Stomach (tissue), 19 donors: ENCODE measurements at places on chromosomes 4 and X. TPM values are rescaled to one million over a fixed set of nuclear protein-coding genes. Genes with fewer than 3 reads are reported as not detected.
A peak's percentile ranks its signal among the peaks of the same experiment; 100 is the strongest.

The RELL1 gene
- 96.4 TPM for total RNA-seq

The SRPK3 gene
- total RNA-seq: not detected

The GUCY1A1 gene
- 48.7 TPM for total RNA-seq

The SLC25A53 gene
- total RNA-seq: 17.4 TPM

The CACNA1F gene
- total RNA-seq: not detected

The TLR2 gene
- 29.6 TPM for total RNA-seq

The PNMA6A gene
- total RNA-seq: 2.4 TPM

The KIAA1210 gene
- 44.3 TPM for total RNA-seq

The CENPI gene
- total RNA-seq: not detected

DNA sequence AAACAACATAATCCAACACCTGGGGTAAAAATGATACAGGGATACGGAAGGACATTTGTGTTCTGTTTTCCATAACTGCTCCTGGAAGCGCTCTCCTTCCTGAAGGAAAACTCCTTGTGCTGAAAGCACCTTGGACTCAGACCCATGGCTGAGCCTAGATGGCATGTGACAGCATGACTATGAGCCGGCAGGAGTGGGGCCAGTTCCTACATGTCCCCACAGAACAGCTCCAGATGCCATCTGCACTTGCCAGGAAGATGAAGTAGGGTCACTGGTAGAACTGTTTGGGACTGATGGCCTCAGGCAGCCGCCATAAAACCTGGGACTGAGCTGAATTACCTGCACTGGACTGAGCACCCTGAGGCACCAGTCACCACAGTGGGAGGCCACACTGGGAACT lies 56.0 kb upstream of the BCLAF3 start:
- DNase-seq: no peak

- no peak for DNase-seq
Observed at GRCh38 chrX:2471641-2472040, 29.1 kb downstream of the DHRSX start.

DNA sequence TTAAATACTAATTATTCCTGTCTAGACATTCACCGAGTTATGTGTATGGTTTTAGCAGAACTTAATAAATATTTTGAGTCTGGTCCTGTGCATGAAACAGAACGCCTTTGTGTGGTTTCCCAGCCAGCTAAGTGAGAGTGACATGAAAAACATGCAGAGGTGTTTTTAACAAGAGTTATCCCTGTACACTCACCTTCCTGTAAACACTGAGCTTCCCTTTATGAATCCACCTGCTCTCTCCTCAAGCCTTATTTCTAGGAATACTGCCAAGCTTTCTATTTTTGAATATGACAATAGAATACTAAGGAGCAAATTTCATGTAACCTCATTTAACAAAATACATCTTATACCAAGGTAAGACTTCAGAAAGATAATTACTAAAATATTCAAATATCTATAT lies 270.3 kb upstream of the CTSO start:
- no peak for DNase-seq

- DNase-seq: no peak
Observed at GRCh38 chrX:9864011-9864410, 77.8 kb downstream of the SHROOM2 start.

- DNase-seq: no peak
Observed at GRCh38 chr4:44791831-44792230, 65.5 kb upstream of the GNPDA2 start.

DNA sequence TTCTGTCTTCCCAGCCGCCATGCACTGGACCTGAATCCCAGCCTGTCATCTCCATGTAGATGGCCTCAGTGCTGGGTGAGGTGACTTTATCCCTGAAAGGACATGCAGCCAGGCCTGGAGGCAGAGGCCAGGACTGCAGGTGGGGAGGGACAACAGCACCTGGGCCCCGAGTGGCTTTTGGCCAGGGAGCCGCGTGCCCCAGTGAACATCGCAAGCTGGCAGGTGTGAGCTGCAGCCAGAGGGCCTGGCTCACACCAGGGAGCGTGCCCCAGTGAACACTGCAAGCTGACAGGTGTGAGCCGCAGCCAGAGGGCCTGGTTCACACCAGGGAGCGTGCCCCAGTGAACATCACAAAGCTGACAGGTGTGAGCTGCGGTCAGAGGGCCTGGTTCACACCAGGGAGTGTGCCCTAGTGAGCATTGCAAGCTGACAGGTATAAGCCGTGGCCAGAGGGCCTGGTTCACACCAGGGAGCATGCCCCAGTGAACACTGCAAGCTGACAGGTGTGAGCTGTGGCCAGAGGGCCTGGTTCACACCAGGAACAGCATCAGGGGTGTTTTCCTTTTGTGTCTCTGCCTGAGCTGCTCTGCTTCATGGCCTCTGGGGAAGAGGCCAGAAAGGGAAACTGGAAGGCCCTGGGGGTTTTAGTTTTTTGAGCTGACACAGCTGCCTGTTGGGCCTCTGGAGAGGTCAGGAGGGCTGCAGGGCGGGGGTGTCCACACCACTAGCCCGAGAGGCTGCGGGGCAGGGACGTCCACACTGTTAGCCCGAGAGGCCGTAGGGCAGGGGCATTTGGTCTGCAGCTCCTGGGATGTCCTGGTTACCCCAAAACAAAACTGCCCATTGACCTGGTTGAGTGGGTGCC lies 22.7 kb upstream of the PSAPL1 start:
- DNase-seq: no peak

GRCh38 chr4:142126890-142127497 lies 490.6 kb downstream of the IL15 start:
- peak; percentile 56 for DNase-seq

- DNase-seq: no peak
Observed at GRCh38 chr4:64781737-64782326, 372.6 kb upstream of the TECRL start.

DNA sequence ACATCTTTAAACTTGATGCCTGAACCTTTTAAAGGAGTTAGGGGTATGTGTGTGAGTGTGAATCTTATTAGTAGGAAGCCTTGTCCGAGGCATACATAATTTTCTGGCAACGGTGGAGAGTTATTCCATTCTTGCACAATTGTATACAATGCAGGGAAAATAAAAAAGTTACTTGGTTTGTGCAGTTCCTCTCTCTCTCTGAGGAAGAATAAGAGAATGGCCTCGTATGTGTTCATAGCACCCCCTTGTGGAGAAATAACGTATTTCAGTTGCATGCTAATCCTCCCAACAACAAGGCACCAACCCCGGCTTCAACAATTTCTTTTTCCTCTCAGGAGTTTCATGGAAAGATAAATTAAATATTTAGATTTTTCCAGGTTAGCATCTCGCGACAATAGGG lies 33.7 kb upstream of the FGF13 start:
- peak; percentile 83 for DNase-seq

- peak; percentile 25 for DNase-seq
Observed at GRCh38 chr4:132123870-132124623, 1025.0 kb upstream of the PCDH10 start.

DNA sequence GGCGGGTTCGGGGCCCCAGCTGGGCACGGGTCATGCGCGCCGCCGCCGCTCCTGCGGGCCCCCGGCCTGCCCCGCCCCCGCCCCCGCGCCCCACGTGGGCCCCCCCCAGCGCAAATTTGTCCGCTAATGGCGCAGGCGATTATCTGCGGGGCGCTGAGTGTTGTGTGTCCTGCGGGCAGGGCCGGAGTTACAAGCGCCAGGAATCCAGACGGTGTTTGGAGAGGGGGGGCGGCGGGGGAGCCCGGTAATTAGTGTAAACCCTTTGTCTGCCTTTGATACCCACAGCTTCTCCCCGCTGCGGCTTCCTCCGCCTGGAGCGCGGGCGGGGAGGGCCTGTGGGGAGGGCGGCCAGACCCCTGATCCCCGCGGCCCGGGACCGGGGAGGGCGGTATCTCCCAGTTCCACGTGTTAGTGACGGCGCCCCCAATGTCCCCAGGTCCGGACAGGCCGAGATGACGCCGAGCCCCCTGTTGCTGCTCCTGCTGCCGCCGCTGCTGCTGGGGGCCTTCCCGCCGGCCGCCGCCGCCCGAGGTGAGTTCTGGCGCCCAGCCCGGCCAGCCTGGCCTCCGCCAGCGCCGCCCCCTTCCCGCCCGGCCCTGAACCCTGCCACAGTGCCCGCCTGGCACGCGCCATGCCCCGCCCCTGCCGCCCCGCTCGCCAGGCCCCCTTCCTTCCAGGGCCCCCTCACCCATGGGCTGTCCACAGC lies 761 bp downstream of the FGFRL1 start:
- DNase-seq: peak; percentile 78

GRCh38 chr4:113823291-113823659 lies 61.7 kb upstream of the CAMK2D start:
- DNase-seq: no peak

- DNase-seq: no peak
Observed at GRCh38 chrX:155535866-155536265, 76.9 kb downstream of the TMLHE start.

DNA sequence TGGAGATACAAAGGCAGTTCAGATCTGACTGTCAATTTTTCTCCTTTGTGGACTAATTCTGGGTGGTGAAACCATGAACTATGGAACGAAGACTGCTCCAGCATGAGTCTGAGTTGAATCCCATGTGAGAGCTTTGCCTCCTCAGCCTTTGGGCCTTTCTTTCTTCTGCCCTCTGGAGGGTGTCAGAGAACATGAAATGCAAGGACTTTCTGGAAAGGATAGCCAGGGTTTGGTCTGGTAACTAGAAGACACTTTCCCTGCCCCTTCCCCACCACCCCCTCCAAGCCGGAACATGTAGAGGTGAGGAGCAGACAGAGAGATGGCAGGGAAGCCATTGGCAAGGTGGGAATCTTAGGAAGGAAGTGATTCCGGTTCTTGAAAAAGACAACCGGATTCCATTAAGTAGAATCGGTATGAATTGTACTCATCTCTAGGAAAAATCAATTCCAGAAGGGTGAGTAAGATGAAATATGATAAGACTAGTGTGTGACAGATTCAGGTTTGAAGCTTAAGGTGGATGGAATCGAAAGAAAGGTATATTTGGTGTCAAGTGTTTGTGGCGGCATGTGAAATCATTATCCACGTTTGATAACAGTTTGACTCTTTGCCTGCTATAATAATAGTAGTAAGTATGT lies 19.0 kb downstream of the FHL1 start:
- DNase-seq: peak; percentile 38

- DNase-seq: no peak
Observed at GRCh38 chr4:6307230-6307629, 37.6 kb downstream of the WFS1 start.

- DNase-seq: no peak
Observed at GRCh38 chr4:129379429-129379828, 283.5 kb downstream of the C4orf33 start.

DNA sequence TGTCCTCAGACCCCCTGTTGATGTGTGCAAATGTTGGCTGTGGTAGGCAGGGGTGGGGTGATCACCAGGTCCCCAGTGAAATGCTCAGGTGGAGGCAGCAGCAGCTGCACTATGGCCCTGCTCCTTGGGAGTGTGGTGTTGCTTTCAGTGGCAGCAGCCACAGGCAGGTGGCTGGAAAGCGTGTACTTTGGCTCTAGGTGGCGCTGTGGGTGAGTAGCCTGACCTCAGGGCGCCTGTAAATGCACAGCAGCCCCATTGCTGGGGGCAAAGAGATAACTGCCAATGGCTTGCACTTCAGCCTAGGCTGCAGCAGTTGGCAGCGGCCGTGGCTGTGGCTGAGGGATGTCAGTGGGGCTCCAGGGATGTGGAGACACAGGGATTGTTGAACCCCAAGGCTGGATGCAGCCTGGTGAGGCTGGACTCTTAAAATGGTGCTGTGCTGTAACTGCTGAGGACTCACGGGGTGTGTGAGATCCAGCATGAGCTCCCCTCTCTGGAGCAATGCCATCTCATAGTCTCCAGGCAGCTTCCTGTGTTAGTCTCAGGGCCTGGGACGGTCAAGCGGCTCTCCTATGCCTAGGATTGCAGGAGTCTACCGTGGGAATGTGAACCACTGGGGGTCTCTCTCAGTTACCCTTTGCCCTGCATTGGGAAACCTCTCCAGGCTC lies 421.7 kb upstream of the HTR2C start:
- DNase-seq: no peak

DNA sequence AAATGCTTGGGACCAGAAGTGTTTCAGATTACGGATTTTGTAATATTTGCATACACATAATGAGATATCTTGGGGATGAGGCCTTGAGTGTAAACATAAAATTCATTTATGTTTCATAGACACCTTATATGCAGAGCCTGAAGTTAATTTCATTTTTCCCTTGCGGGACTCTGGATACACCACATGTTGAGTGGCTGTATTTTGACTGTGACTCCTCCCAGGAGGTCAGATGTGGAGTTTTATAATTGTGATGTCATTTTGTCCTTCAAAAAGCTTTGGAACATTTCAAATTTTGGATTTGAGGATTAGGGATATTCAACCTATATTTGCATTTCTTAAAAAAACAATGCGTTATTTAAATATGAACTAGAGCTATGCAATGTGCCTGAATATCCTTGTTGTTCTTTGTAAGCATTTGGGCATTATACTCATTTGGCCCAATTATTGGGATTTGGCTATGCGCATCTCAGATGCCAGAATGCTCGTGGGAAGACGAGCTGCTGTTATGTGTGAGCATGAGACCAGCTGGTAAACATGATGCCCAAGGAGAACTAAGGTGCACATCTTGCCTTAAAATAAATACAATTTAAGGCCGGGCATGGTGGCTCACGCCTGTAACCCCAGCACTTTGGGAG lies 223.0 kb upstream of the STS start:
- no peak for DNase-seq

DNA sequence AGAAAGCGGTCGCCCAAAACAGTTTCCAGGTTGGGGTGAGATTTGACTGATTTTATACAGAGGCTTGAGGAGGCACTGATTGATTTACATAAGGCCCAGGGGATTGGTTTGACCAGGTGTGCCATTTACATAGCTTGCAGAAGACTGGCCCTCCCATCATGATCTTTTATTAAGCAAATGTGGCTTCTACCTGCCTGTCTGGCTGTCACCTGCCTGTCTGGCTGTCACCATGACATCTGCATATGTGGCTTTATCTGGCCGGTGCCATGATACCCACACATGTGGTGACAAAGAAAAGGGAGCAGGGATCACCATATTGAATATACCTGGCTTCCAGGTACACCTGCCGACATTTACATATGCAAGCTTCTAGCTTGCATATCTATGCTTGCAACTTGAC lies 17.0 kb upstream of the CDS1 start:
- DNase-seq: no peak

- DNase-seq: no peak
Observed at GRCh38 chr4:74376888-74377483, 12.0 kb downstream of the EREG start.

- no peak for DNase-seq
Observed at GRCh38 chr4:176367771-176368465, 48.2 kb downstream of the SPCS3 start.

GRCh38 chr4:82360298-82361177 lies 13.3 kb downstream of the HNRNPD start:
- DNase-seq: peak; percentile 51

DNA sequence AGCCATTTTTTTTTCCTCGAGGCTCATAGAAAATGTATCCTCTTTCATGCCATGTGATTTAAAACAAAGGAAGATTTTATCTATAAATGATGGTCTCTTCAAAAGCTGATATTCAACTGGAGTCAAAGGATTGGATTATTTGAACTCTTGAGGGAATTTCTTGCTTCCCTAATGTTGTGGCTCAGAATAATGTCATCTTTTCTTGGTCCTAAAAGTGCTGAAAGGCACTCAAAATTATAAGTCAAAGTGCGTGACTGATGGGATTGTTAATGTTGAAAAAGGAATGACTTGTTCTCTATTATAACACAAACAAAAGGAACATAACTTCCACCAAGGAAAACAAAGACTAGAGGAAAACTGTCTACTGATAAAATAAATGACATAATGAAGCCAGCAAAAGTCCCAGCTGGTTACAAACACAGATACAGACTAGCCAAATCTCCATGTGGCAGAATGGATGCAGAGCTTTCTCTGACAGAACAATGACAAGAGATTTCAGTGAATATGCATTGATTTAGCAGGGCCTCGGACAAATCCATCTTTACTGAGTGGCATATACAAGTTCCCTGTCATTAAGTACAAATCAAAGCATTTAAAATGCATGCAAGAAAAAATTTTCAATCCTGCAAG lies 552.6 kb downstream of the GBA3 start:
- DNase-seq: no peak
